Frontal cortex (tissue), 4 donors: ENCODE measurements at places on chromosomes 2 and 18. TPM values are rescaled to one million over a fixed set of nuclear protein-coding genes. Genes with fewer than 3 reads are reported as not detected.

KIF1A gene
- total RNA-seq: 146 TPM

LHCGR gene
- under 0.01 TPM for total RNA-seq

EIF2AK2 gene
- total RNA-seq: 50.1 TPM

PLEK gene
- 1.6 TPM for total RNA-seq

SH3YL1 gene
- 55.4 TPM for total RNA-seq

MARCO gene
- total RNA-seq: under 0.01 TPM

AQP4 gene
- total RNA-seq: 57.9 TPM

DIS3L2 gene
- total RNA-seq: 33.0 TPM

TXNDC2 gene
- not detected for total RNA-seq

IL36B gene
- total RNA-seq: not detected

APCDD1 gene
- 10.6 TPM for total RNA-seq

INPP5D gene
- 1.6 TPM for total RNA-seq

CDKL4 gene
- total RNA-seq: 14.7 TPM

ACMSD gene
- total RNA-seq: not detected

RGPD4 gene
- not detected for total RNA-seq

SERPINB4 gene
- not detected for total RNA-seq

SCYGR4 gene
- not detected for total RNA-seq

NYAP2 gene
- total RNA-seq: 14.3 TPM

NT5DC4 gene
- total RNA-seq: not detected

NCKAP1 gene
- 143 TPM for total RNA-seq

CYP26B1 gene
- 0.82 TPM for total RNA-seq

RAPH1 gene
- 35.9 TPM for total RNA-seq

DLX1 gene
- total RNA-seq: 21.6 TPM

CFAP65 gene
- total RNA-seq: 0.82 TPM

PUS10 gene
- 4.9 TPM for total RNA-seq

CCDC102B gene
- 12.2 TPM for total RNA-seq

PROC gene
- total RNA-seq: not detected

IL36A gene
- total RNA-seq: not detected

CNNM4 gene
- 5.3 TPM for total RNA-seq

CDH20 gene
- 6.9 TPM for total RNA-seq

IL18RAP gene
- 0.41 TPM for total RNA-seq

ASPRV1 gene
- total RNA-seq: 2.0 TPM

TRIM54 gene
- total RNA-seq: not detected

HTR2B gene
- 0.41 TPM for total RNA-seq

PROKR1 gene
- 0.82 TPM for total RNA-seq

CHRND gene
- not detected for total RNA-seq

LCT gene
- not detected for total RNA-seq

GREB1 gene
- total RNA-seq: 3.7 TPM

CKAP2L gene
- 2.0 TPM for total RNA-seq

AGAP1 gene
- 27.3 TPM for total RNA-seq

ANKRD30BL gene
- 12.6 TPM for total RNA-seq

RNPEPL1 gene
- total RNA-seq: 4.5 TPM

LYG1 gene
- 0.41 TPM for total RNA-seq

SP110 gene
- 0.82 TPM for total RNA-seq

ALPI gene
- total RNA-seq: not detected

PPP1R1C gene
- under 0.01 TPM for total RNA-seq

PAX3 gene
- not detected for total RNA-seq

KLHL30 gene
- under 0.01 TPM for total RNA-seq
